ENCODE measurements at places on chromosomes 1 and 21.
A peak's percentile ranks its signal among the peaks of the same experiment; 100 is the strongest.

DNA sequence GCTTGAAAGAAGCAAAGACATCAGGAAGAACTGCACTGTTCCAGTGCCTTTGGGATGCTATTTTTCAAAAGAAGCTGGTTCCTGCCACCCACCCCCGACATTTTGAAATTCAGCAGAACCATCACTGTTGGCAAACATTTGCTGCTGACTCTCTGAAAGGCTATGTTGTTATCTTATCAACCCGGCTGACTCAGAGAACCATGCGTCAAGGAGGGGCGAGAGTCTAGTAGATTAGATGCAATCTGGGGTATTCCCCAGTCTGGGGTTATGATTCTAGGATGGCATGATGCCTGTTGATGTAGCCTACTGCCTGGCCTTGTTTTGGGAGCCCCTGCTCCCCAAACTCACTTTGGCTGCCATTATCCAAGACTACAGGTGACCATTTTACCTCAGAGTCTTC is 267.8 kb upstream of the RUNX1 start:
- no peak overlapping the region for H3K27ac ChIP-seq
- no peak overlapping the region for H3K4me3 ChIP-seq

- DNase-seq = no peak
- no peak overlapping the region for H3K27ac ChIP-seq
- H3K4me3 ChIP-seq = no peak overlapping the region
- peaks cover 17% of the 10 kb centered on the region for H3K4me1 ChIP-seq
- no peaks in the 10 kb centered on the region for H3K27me3 ChIP-seq
Measured at GRCh38 chr1:39842836-39843235, 40.5 kb downstream of the TRIT1 start.

DNA sequence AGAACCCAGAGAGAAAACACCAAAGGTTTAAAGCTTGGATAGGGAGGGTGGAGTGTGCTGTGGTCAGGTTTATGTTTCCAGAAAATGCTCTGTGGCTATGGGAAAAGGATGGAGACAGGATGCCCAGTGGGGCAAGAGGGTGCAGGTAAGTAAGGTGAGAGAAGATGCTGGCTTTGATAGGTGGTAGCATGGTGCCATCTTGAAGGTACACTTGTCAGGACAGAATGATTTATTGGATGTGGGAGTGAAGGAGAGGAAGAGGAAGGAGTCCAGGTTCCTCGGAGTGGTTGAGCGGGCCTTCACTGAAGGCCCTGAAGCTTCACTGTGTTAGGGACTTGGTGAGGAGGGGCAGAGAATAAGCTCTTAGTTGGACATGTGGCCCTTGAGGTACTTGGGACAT is 3.6 kb downstream of the PTPRF start:
- no peaks in the 10 kb centered on the region for H3K27me3 ChIP-seq
- no peak for DNase-seq
- no peak overlapping the region for H3K4me3 ChIP-seq
- H3K36me3 ChIP-seq = peaks cover 5% of the 10 kb centered on the region

- H3K27ac ChIP-seq = no peak overlapping the region
- H3K4me1 ChIP-seq = peaks cover 15% of the 10 kb centered on the region
- DNase-seq = no peak
- peak overlapping the region; percentile 17 for H3K4me3 ChIP-seq
Measured at GRCh38 chr1:11649624-11650330, 4.5 kb downstream of the FBXO2 start.

DNA sequence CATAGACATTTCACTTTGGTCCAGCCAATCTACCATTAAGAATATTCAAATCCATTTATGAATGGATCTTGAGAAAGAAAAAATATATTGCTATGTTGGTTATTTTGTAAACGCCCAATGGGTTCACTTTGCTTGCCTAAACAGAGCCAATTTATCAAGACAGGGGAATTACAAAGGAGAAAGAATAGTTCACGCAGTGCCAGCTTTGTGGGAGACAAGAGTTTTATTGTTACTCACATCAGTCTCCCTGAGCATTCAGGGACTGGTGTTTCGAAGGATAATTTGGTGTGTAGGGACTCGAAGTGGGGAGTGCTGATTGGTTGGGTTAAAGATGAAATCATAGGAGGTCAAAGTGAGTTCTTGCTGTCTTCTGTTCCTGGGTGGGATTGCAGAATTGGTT is 135.3 kb downstream of the GABPA start:
- no peak overlapping the region for H3K4me3 ChIP-seq
- no peak for DNase-seq
- peaks cover 10% of the 10 kb centered on the region for H3K4me1 ChIP-seq
- H3K36me3 ChIP-seq = no peaks in the 10 kb centered on the region
- H3K27ac ChIP-seq = no peak overlapping the region

DNA sequence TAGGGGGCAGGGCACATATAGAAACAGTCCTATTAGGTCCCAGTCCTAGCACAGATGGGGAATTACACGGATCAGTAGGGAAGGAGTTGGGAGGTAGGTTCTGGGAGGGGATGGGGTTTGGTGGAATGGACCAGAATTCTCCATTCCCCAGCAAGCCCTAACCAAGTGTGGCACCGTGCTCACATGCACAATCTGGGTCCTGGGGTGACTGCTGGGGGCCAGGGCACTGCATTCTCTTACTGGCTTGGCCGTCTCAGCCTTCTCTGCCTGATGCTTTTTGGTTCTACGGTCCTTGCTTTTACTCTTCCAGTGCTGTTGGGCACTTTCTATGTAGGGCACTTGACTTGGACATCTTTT is 53.9 kb downstream of the NENF start:
- H3K4me3 ChIP-seq = no peak overlapping the region
- H3K36me3 ChIP-seq = no peaks in the 10 kb centered on the region
- no peak overlapping the region for H3K27ac ChIP-seq
- H3K27me3 ChIP-seq = no peaks in the 10 kb centered on the region

GRCh38 chr1:228430243-228430642 is 13.6 kb upstream of the TRIM17 start:
- H3K36me3 ChIP-seq = no peaks in the 10 kb centered on the region
- no peaks in the 10 kb centered on the region for H3K4me1 ChIP-seq
- no peak overlapping the region for H3K4me3 ChIP-seq
- no peak overlapping the region for H3K27ac ChIP-seq

GRCh38 chr1:7013833-7014639 is 228.8 kb downstream of the CAMTA1 start:
- no peak for DNase-seq
- H3K36me3 ChIP-seq = no peaks in the 10 kb centered on the region
- peaks cover 31% of the 10 kb centered on the region for H3K27me3 ChIP-seq
- H3K4me1 ChIP-seq = no peaks in the 10 kb centered on the region
- H3K4me3 ChIP-seq = no peak overlapping the region

DNA sequence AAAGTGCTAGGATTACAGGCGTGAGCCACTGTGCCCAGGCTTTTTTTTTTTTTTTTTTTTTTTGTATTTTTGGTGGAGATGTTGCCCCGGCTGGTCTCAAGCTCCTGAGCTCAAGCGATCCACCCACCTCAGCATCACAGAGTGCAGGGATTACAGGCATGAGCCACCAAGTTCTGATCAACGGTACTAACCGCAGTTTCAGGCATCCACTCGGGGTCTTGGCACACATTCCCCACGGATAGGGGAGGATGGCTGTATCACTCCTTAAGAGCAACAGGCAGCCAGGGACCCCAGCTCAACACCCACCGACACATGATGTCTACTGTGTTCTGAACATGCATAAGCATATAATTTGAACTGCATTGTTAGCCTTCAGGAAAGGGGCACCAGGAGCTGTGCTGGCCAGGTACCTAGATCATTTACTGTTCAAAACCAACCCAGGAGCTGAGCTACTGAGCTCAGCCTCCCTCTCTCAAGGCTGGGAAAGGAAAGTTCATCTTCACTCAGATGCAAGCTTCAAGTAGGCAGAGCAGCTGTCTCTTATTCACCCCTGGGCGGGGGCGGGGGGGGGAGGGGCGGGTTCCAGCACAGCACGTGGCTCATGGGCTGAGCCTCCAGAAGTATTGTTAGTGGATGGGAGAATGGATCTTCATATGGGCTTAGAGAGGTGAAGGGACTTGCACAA is 24.7 kb downstream of the CAPZB start:
- H3K4me1 ChIP-seq = peaks cover 66% of the 10 kb centered on the region
- no peak overlapping the region for H3K27ac ChIP-seq
- no peaks in the 10 kb centered on the region for H3K36me3 ChIP-seq
- no peak for DNase-seq
- H3K4me3 ChIP-seq = no peak overlapping the region

- H3K27me3 ChIP-seq = peaks cover 34% of the 10 kb centered on the region
- H3K36me3 ChIP-seq = no peaks in the 10 kb centered on the region
- H3K27ac ChIP-seq = no peak overlapping the region
Measured at GRCh38 chr21:38258521-38259485, 2.0 kb downstream of the KCNJ15 start.

DNA sequence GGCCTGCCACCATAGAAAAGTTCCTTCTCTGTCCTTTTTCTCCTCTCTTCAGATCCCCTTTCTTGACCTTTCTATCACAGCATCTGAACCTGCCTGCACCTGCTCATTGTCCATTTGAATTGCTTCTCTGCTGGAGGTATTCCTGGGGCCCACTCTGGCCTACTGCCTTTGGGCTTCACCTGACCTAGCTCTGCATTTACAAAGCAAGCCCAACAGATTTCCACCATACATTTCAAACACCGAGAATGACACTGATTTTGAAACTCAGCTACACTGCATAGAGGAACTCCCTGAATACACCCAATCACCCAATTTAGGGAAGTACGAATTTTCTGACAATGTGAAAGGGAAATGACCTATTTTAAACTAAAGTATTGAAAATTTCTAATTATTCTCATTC is 284.5 kb upstream of the USP25 start:
- no peaks in the 10 kb centered on the region for H3K4me1 ChIP-seq
- no peak overlapping the region for H3K4me3 ChIP-seq
- no peaks in the 10 kb centered on the region for H3K36me3 ChIP-seq

GRCh38 chr1:117341123-117341522 is 26.1 kb upstream of the MAN1A2 start:
- no peak for DNase-seq
- no peaks in the 10 kb centered on the region for H3K36me3 ChIP-seq
- no peak overlapping the region for H3K4me3 ChIP-seq
- no peaks in the 10 kb centered on the region for H3K27me3 ChIP-seq
- no peaks in the 10 kb centered on the region for H3K4me1 ChIP-seq

- H3K27me3 ChIP-seq = peaks cover 39% of the 10 kb centered on the region
- no peaks in the 10 kb centered on the region for H3K4me1 ChIP-seq
- no peak for DNase-seq
- H3K4me3 ChIP-seq = no peak overlapping the region
Measured at GRCh38 chr1:181714428-181714827, 231.1 kb downstream of the CACNA1E start.

- no peak overlapping the region for H3K27ac ChIP-seq
- H3K36me3 ChIP-seq = no peaks in the 10 kb centered on the region
- no peak overlapping the region for H3K4me3 ChIP-seq
Measured at GRCh38 chr21:35940074-35940927, 120.0 kb downstream of the SETD4 start.
